ENCODE measurements at places on chromosomes 16 and 17. TPM values are rescaled to one million over a fixed set of nuclear protein-coding genes. Genes with fewer than 3 reads are reported as not detected.

UMOD gene
- total RNA-seq, result not detected

FOXF1 gene
- 60.4 TPM for total RNA-seq

RMI2 gene
- total RNA-seq, result 7.0 TPM

TEKT5 gene
- under 0.01 TPM for total RNA-seq

GRB2 gene
- total RNA-seq, result 64.8 TPM

SLC46A1 gene
- total RNA-seq, result 6.6 TPM

MT4 gene
- total RNA-seq, result not detected

ATP1B2 gene
- total RNA-seq, result not detected

TNFRSF17 gene
- not detected for total RNA-seq

DRC3 gene
- 0.86 TPM for total RNA-seq
